Right forelimb (tissue), 1 donor: ENCODE measurements at places on chromosomes 1 and 21.

- no peak for DNase-seq
Observed at GRCh38 chr1:213110349-213111300, 59.6 kb downstream of the RPS6KC1 start.

DNA sequence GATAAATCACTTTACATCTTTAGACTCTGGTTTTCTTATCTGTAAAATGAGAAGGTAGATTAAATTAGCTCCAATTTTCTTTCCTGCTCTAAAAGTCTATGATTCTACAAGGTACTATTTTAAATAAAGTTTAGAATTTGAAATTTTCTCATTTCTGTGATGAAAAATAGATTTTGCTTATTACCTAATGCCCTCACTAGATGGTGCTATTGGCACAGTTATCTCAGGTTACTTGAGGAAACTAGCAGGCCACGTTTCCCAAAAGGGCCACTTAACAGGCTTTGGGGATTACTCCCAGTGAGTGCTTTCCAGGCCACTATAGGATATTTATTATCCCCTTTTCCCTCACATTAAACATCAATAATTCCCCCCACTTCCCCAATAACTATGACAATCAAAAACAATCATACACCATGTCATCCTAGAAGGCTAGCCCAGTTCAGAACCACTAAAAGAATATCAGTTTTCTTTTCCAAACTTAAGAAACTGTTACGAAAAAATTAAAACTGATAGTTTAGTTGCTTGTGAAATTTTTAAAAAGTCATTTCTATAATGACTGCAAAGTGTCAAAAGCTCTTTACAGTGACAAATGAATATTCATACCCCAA, 30.6 kb downstream of the OMA1 start:
- DNase-seq, result peak; percentile 44

GRCh38 chr1:70909262-70909822, 138.3 kb downstream of the PTGER3 start:
- DNase-seq, result no peak

DNA sequence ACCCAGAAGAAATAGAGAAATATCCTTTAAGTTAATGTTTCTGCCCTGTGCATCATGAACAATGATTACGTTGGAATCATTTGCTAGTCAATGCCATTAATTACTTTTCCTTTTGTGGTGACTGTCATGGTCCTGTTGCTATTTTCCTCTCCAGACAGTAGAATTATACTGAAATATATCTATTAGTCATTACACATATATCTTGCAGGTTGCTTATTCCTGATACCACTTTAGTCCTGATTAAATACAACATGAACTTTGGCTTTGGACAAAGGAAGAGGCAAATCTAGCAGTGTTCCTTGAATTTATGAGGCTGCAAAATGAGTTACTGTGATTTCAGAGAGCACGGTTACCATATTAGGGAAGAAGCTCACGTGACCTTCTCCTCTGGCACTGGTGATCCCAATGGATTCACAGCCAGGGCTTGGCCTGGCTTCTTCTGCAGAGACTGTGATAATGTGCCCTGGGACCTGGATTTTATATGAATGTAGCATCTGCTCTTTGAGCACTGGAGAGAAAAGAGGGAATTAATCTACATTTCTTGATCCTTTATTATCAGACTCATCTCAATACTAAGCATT, 12.4 kb upstream of the KRTAP19-8 start:
- no peak for DNase-seq

DNA sequence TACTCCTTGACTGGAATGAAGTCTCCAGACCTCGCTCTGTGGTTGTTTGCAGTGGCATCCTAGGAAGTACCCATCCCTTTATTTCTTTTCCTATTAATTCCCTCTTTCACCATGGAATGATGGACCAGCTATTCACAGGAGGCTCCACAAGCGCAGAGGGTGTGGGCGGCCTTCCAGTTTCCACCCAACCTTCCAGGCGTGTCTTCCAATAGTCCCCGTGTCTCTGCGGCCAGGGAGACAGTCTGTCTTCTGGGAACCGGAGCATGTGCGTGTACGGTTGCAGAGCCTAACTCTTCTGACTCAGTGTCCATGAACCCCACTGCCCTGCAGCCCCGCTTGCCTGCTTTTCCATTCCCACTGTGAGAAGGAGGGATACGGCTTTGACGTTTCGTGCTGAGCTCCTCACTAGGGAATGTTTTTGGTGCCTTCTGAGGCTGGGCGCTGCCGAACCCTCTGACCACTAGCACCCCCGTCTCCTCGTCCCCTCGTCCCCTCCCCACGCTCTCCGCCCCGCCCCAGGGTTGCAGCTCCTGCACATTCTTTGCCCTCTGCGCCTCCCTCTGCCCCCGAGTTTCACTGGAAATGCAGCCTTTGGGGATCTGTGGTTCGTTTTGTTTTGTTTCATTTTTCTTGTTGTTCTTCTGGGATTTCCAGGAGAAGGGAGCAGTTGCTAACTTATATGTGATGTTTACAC, 26.3 kb upstream of the FAM3B start:
- DNase-seq, result no peak

- DNase-seq, result no peak
Observed at GRCh38 chr1:226937940-226938725, 2.0 kb upstream of the COQ8A start.

DNA sequence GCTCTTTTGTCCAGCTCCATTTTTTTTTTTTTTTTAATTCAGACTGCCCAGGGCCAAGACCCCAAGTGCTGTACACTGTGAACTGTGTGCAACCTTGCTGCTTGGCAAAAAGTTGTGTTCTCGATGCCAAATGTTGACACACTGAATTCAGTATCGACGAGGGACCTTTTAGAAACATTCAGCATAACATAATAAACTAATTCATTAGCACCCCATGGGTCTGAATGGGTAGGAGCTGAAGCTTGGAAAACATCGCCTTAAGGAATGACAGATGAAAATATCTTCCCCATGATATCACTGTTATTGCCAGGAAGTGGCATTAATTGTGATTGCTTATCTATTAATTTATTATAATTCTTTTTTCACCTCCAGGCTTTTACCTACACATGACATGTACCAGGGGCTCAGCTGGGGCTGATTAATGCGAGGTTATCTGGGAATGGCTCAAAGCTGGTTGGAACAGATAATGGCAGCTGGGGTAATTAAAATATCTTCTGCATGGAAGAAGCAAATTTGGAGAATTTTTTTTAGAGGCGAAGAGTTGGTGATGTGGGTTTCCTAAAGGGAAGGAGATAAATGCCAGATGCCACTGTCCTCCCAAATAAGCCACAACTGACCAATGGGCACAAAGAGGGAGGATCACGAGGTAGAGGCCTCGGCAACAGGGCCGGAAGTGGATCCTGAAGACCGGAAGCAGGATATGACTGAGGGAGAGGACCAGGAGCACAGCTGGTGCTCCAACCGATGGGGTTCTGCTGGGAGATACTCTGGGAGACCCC, 169.3 kb downstream of the GRIK3 start:
- DNase-seq, result no peak

DNA sequence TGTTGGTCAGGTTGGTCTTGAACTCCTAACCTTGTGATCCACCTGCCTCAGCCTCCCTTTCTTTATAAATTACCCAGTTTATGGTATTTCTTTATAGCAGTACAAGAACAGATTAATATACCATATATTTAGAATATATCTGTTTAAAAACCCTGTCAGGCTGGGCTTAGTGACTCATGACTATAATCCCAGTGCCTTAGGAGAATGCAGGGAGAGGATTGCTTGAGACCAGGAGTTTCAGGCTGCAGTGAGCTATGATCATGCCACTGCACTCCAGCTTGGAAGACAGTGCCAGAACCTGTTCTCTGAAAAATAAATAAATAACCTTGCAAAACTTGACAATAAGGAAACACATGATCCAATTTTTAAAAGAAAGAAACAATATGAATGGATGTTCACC, 43.9 kb downstream of the ZNF684 start:
- DNase-seq, result no peak

DNA sequence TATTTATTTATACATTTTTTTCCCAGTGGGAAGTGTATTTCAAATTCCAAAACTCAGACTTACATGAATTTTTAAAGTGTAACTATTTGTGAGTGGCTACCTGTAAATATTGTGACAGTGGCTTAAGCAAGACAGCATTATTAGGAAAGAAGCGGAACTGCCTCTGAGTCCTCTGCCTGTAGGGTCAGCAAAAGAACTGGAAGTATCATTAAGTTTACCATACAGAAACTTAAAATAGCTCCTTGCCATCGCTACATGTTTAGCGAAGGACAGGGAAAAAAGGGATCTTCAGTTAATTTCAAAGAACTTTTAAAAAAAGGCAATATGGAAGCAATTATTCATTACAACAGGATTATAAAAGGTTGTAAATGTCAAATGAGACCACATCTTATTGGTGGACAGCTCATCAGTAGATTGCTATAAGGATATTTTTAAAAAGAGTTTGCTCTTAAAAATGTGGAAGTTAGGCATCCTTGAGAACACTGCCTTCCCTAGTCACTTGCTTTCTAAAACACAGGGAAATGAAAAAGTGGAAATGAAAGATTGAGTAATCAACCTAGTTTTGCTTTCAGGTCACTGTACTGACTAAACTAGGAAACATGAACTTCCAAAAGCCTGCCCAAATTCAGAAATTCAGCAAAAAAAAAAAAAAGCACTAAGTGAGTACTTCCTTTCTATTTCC, 39.2 kb downstream of the NSL1 start:
- no peak for DNase-seq

GRCh38 chr1:21814241-21814918, 2.3 kb downstream of the LDLRAD2 start:
- DNase-seq, result peak; percentile 67

- DNase-seq, result peak; percentile 100
Observed at GRCh38 chr1:228109073-228109961, at the start of gene MRPL55. MRPL55 (minus strand) TSS chr1:228109299; CDS start chr1:228108260, 1,039 bp downstream.

DNA sequence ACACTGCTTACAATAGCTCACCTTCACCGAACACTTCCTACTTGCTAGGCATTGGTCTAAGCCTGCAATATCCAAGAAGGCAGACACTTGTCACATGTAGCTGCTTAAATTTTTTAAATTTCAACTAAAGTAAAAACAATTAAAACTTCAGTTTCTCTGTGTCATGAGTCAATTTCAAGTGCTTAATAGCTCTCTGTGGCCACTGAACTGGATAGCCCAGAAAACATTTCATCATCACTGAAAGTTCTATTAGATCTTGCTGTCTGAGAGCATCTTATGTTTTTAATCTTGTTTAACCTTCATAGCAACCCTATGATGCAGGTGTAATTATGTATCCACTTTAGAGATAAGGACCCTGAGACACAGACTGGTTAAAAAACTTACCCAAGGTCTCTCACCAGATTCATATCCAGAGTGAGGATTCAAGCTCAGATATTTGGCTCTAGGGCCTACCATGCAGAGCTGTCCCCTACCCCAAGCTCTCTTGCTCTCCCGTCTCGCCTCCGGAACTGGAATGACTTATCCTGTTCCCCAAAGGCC, 2.6 kb upstream of the FCRL6 start:
- no peak for DNase-seq

DNA sequence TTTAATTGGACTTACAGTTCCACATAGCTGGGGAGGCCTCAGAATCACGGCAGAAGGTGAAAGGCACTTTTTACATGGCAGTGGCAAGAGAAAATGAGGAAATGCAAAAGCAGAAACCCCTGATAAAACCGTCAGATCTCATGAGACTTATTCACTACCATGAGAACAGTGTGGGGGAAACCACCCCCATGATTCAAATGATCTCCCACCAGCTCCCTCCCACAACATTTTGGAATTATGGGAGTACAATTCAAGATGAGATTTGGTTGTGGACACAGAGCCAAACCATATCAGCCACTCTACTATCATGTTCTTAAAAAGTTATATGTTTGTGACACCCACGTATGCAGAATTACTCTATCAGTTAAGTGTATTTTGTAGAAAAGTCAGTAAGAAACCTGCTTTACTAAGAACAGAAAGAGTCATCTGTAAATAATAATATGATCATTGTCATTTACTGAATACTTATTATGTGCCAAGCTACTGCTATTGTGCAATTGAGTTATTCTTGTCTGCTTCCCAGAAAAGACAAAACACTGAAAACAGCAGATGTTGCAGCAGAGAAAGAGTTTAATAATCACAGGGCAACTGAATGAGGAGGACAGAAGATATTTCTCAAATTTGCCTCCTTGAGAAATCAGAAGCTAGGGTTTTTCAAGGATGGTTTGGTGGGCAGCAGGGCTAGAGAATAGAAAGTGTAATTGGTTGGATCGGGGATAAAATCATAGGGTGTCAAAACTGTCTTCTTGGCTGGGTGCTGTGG, 207.7 kb upstream of the FGGY start:
- DNase-seq, result no peak

DNA sequence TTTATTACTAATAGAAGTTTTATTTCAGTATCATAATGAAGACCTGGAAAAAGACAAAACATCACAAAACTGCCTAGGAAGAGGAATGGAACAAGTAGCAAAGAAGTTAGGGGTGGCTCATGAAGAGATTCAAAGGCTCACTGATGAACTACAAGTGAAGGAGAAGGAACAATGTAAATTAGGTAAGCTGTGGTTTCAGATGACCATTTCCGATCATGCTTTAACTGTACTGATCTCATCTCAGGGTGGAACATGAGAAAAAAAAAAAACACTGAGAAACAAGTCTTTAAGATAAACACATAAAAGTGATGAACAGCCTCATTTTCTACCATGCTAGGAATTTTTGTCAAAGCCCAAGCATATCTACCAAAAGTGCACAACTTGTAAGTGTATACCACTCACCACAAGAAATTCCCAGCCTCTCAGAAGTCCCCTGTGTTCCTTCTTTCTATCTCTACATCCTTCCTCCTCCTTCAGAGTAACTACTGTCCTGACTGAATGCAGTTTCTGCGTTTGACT, 19.6 kb downstream of the CCDC30 start:
- DNase-seq, result no peak
